ENCODE measurements at places on chromosomes 2 and 18.
A peak's percentile ranks its signal among the peaks of the same experiment; 100 is the strongest.

- no peak for DNase-seq
Measured at GRCh38 chr2:215454519-215455246, 18.8 kb upstream of the FN1 start.

DNA sequence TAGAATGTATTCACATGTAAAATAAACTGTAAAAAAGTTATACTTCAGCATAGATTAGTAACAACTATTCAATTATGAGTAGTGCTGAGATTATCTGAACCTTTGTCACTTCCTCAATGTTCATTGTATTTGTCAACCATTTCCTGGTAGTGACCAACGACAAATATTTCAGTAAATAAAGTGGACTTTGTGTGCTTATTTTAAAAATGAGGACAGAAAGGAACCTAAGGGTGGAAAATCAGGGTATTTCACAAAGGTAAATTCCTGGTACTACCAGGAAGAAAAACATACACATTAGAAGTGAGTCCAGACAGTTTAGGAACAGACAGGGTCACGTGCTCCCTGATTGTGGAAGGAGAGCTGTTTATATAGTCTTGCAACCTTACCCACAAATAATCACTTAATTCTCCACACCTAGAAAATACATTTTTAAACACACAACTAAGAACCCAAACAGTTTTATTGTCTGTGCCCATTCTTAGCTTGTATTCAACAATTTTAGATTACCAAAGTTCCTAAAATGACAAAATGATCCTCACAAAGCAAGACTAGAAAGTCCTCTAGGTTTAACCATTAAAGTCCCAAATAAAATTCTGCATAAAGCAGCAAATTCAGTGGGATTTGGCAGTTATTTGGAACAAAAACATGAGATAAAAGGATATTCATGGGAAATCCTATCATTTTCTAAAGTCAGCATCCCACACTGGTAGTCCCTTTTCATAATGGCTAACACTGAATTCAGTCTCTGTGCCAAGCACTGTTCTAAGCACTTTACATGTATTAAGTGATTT is 28.2 kb downstream of the PELI1 start:
- DNase-seq: no peak

DNA sequence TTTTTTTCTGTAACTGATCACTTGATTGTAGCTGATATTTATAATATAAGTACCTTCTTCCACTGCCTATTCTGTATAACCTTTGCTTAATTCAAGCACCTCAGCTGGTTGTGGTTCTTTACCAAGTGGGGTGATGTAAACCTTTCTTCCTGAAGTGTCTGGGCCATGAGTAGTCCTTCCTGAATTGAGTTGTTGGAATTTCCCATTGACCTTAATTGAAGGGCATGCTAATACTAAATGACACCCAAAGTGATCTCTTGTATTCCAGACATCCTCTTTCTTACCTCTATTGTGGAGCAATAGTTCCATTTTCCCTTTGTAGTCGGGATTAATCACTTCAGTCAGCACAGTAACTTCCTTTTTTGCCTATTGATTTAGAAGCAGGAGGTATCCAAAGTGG is 1496.8 kb upstream of the CELF4 start:
- DNase-seq: no peak

DNA sequence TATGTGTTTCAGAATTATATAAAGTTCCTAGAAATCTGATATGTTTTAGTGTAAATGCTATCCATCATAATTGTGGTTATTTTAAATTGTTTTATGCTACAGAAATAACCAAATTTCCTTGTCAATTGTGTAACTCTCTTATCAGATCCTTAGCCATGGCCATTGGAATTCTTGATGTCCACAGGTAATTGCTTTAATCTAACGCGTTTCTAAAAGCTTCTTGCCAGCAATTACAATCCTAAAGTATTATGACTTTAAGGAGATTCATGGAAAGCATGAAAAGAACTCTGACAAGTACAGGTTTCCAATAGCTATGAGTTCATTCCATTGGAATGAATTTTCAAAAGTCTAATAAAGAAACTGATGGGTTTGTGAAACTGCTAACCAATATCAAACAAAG is 472.1 kb downstream of the ERBB4 start:
- no peak for DNase-seq

DNA sequence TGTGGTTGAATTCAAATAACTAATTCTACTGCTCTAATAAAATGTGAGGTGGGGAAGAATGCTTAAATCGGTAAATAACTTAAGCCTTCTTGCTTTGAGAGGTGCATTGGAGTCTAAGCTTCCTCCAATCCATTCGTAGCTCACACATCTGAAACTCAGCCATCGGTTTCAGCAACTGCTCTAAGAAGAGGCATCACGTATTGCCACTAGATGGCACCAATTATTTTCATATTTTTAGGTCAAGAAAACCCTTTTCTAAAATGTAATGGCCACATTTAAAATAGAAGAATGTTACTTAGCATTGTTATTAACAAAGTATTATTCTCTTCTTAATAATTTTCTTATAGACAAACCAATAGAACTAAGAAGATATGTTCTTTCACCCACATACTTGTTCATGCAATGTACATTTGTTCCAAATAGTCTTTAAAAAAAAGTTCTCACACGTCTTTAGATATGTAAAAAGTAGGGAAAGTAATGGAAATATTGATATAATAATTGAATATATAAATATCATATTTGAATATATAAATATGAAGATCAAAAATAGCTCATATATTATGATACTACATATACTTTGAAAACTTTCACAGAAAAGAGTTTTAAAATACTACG is 229.8 kb downstream of the CCDC178 start:
- DNase-seq: no peak

DNA sequence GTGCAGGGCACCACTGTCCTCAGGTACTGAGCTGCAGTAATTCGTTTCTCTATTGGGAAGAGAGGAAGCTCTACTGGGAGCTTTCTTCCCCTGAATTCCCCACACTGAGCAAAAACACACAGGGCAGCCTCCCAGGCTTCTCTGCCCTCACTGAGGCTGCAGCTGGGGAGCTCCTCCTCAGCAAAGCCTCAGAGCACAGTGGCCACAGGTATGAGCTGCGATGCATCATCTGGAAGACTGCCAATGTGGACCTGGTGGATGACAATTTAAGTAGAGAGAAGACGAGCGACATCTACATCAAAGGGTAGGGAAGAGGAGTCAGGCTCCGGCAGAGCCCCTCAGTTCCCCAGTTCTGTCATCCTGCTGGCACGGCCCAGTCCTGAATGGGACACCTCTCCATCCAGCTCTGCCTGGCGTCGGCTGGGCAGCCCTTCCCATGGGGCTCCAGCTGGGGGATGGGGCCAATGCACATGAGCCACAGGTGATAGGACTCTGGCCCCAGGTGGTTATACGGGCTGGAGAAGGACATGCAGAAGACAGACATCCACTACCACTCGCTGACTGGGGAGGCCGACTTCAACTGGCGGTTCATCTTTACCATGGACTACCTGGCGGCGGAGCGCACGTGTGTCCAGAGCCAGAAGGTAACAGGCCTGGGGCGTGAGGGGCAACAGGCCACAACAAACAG is 37.6 kb downstream of the LMAN2L start:
- DNase-seq: no peak

- no peak for DNase-seq
Measured at GRCh38 chr18:4077721-4078120, 377.4 kb downstream of the DLGAP1 start.

GRCh38 chr2:198127627-198128026 is 323.2 kb downstream of the PLCL1 start:
- peak; percentile 22 for DNase-seq

DNA sequence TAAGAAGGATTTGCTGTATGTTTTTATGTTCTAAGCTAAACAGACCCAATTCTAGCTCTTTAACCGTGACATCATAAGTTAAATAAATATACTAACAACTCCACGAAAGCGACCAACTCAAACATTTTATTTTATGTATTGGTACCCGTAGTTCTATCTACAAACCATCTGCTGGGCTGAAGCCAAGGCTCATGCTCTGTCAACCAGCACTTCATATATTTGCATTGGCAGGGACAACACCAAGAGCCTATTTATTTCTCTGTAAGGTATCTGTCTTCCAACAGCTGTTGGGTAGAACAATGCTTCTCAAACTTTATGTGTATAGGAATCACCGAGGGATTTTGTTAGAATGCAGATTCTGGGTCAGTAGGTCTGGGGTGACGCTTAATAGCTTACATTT is 64.5 kb downstream of the PID1 start:
- DNase-seq: no peak

- DNase-seq: no peak
Measured at GRCh38 chr2:46196871-46197462, 100.2 kb upstream of the EPAS1 start.
